ENCODE measurements at places on chromosomes 11 and 22. TPM values are rescaled to one million over a fixed set of nuclear protein-coding genes. Genes with fewer than 3 reads are reported as not detected.

GRCh38 chr22:21044931-21045584, 688 bp upstream of the LRRC74B start:
- no peak for DNase-seq

- no peak for DNase-seq
Observed at GRCh38 chr22:48923996-48924395, 903.7 kb downstream of the BRD1 start.

DNA sequence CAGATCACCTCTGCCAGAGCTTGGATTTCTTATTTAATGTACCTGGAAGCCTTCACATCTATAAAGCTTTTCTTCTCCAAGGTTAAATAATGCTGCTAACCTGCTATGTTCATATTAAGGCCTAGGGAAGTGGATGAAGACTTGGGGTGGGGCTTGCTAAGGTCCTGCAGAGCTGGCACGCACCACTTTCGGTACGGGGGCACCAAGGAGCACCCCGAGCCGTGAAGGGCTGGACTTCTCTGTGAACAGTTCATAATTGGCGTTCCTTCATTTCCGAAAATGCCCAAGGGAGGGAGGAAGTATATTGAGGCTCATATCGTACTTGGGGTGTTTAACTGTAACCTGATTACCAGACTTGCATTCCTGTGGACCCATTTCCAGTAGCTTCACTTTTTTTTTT, 59.6 kb downstream of the ST14 start:
- no peak for DNase-seq

DNA sequence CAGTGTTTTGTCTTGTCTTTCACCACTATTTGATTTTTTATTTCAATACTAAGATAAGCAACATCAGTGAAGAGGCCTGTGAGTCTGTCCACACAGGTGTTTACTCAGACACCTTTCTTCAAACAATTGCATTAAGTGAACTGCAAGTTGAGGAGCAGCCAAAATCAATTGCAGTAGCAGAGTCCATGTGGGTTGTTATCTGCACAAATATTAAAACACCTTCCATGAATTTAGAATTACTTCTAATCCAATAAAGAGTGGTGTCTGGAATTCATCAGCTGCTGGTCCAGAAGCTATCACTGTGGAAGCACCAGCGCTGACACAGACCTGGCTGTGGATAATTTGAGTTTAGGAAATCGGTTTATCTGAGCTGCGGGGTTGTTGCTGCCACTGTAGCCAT, 83.5 kb upstream of the FAT3 start:
- no peak for DNase-seq

GRCh38 chr11:2569321-2569721, 124.5 kb downstream of the KCNQ1 start:
- no peak for DNase-seq

- no peak for DNase-seq
Observed at GRCh38 chr11:37364246-37364839, 766.3 kb upstream of the RAG2 start.

GRCh38 chr11:31022080-31022479, 347.5 kb downstream of the DCDC1 start:
- DNase-seq: no peak

DNA sequence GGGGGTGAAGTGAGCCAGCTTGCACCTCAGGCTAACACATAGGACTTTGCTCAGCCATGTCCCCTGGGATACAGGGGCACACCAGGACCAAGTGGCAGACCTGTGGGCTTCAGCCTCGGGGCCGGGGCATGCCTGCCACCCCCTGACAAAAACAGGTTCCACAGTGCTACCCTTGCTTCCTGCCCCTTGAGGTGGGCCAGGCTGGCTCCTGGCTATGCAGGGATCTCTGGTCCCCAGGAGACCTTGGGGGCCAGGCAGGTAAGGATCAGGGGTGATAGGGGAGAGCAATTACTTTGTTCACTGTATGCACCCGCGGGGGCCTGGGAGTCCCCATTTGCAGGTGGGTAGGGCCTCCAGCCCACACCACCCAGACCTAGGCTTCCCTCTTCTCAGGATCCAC, 2.4 kb upstream of the MYO7A start:
- DNase-seq: no peak

DNA sequence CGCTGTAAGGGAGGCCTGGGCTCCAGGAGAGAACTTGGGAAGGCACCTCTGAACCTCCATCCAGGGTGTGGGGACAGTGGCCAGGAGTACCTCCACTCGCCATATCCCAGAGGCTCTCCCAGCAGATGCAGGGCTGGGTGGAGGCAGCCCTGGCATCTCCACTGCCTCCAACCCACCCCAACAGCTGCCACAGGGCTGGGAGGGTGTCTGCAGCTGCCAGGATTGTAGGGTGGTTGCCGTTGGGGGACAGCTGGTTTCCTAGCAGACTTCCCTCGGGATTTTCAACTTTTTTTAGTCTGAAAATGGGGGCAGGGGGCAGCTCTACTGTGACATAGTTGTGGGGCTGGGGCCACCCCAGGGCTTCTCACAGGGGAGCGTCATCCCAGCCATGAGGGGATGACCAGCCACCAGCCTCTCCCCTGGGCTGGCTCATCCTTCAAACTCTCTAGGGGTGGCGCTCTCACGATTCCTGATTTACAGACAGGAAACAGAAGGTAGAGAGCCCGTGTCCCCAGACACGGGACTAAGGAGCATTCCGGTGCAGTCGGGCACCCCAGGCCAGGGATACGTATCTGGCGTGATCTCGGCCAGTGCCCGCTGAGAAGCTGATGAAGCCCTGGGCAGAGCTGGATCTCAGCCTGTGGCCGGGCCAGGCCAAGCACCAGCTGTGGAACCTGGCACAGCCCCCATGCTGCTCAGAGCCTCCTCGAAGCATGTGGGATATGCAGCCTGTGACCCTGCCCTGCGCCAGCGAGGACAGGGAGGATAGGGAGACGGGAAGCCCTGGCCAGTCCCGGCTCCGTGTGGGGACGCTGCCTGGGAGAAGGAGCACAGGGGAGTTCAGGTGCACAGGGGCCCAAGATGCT, 9.9 kb downstream of the PRR5 start:
- no peak for DNase-seq

- DNase-seq: no peak
Observed at GRCh38 chr11:13134066-13134465, 125.0 kb downstream of the RASSF10 start.

The CHRM4 gene
- 0.30 TPM for total RNA-seq

The ANAPC15 gene
- total RNA-seq: 58.7 TPM

DNA sequence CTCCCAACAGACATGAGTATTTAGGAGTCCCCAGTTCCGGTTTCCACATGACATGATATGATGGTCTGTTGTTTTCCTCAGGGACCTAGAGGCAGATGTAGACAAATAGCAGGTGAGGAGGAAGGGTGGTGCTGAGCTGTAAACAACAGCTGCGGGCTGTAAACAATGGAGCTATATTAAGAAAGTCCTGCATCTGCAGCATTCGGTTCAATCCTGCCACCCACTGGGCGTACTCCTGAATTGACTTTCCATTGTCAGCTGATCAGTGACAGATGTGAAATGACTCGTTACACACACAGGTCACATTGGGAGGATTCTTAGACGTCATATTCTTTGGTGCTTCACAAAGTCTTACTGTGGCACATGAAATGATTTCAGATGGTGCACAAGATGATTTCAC, 26.8 kb upstream of the RAG1 start:
- peak; percentile 50 for DNase-seq

The CHADL gene
- 0.18 TPM for total RNA-seq

GRCh38 chr11:112499153-112499880, 238.7 kb upstream of the PLET1 start:
- no peak for DNase-seq

The ALDH3B2 gene
- not detected for total RNA-seq

DNA sequence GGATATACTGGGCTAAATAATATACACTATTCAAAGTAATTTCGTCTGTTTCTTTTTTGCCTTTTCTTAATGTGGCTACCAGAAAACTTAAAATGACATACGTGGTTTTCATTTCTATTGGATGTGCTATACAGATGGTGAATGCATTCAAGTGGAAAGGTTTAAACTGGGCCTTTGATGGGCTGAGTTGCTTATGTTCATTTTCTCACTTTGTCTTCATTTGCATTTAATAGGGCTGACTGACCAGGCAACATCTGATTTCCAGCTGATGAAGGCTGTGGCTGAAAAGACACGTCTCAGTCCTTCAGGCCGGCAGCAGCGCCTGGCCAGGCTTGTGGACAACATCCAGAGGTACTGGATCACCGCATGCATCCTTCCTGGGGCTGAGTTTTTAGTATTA, 27.9 kb downstream of the PIWIL4 start:
- no peak for DNase-seq

DNA sequence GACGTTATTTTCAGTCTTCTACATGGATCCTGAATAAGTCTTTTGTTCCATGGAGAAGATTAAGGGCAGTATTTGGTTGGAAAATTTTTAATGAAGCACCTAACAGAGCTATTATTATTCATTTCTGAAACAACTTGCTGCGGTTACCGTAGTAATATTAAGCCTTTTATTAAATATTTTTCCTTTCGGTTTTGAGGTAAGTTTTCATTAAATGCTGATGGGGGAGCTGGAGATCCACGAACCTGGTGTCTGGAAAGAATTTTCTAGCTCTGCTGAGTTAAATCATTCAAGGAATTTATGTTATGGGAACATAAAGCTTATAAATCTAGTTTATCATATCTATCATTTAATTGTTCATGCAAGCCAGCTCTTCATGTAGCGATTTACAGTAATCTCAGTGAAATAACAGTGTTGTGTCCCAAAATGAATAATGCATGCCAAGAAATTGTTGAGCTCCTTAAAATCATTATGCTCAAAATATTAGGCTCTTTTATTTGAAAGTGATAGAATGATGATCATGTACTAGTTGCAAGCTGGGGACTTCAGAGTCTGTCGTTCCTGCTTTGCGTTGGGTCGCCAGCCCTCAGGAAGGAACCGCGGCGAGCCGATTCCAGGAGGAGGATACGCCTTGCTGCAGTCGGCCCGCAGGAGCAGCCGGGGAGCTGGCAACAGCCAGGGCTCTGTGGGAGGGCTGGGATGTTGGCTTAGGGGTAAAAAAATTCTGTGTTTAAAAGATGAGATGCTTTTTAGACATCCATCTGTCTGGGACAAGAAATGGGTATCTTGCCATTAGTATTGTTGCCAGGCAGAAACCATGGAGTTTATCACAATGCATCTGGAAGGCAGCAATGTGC, 83.1 kb downstream of the TBC1D22A start:
- DNase-seq: no peak

DNA sequence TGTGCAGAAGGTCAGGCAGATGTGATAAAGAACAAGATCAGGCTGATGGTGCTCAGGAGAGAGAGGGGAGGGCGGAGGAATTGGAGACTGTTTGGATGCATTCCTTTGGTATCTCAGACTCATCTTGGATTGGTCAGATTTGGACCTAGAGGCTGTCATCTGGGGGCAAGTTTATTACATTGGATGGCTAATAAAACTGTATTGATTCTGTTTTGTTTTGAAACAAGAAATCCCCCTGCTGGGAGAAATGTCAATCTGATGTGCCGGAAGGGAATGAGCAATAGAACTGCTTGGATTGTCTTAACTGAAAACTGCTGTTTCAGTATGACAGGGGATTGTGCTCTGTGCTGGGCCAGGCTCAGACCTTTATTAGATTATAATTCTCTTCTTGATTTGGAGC, 25.5 kb upstream of the CCDC90B start:
- no peak for DNase-seq

The EFCAB6 gene
- 0.18 TPM for total RNA-seq

The ME3 gene
- 0.93 TPM for total RNA-seq

- no peak for DNase-seq
Observed at GRCh38 chr22:20599117-20599516, 91.7 kb downstream of the MED15 start.

GRCh38 chr22:50432131-50432876, 42.5 kb downstream of the SBF1 start:
- DNase-seq: no peak
